ENCODE measurements at places on chromosomes 11 and 22. TPM values are rescaled to one million over a fixed set of nuclear protein-coding genes. Genes with fewer than 3 reads are reported as not detected.

IGLL5 gene
- total RNA-seq, result 6.1 TPM

LRP4 gene
- 4.0 TPM for total RNA-seq

MS4A12 gene
- total RNA-seq, result not detected

RCOR2 gene
- total RNA-seq, result 4.8 TPM

MS4A4A gene
- 67.0 TPM for total RNA-seq

TMEM41B gene
- 28.8 TPM for total RNA-seq

ME3 gene
- total RNA-seq, result 29.4 TPM

FAM111A gene
- total RNA-seq, result 19.0 TPM

PRRG4 gene
- 2.0 TPM for total RNA-seq

DEPDC7 gene
- total RNA-seq, result 2.6 TPM

LRRC74B gene
- not detected for total RNA-seq

IGLL1 gene
- total RNA-seq, result not detected

OR5P2 gene
- not detected for total RNA-seq

CCDC85B gene
- 30.1 TPM for total RNA-seq

DDIAS gene
- 0.49 TPM for total RNA-seq

ART1 gene
- not detected for total RNA-seq

CRY2 gene
- total RNA-seq, result 54.1 TPM
